ENCODE measurements at places on chromosomes 1 and 21. TPM values are rescaled to one million over a fixed set of nuclear protein-coding genes. Genes with fewer than 3 reads are reported as not detected.

DNA sequence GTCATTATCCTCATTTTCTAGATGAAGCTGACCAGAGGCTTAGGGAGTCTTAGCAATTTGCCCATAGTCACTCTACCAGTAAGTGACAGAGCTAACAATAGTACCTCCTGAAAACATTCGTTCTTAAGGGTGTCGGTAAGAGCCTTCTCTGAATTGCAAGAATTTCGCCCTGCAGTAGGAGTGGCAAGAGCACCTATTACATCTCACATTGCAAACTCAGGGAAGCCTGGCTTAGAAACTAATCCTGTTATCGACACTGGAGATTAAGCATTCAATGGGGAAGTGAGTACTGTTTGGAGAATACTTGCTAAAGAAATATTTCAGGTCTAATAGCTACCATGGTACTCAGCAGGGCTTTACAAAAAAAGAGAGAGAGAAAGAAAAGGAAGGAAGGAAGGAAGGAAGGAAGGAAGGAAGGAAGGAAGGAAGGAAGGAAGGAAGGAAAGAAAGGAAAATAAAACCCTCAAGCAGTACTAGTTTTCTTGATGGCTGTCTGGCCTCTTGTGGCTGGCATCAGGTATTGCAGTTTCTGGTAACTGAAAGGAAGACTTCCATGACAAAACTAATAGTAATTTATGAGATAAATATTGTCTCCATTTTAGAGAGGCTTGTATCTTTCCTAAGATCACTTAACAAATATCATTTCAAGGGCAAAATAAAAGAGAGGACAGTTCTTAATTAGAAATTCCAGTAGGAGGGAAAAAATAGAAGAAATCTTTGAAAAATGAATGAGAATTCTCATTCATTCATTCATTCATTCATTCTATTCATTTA lies 10.4 kb downstream of the C1orf226 start:
- DNase-seq, result no peak

- DNase-seq, result no peak
Measured at GRCh38 chr1:212873518-212873917, 15.4 kb downstream of the FLVCR1 start.

DNA sequence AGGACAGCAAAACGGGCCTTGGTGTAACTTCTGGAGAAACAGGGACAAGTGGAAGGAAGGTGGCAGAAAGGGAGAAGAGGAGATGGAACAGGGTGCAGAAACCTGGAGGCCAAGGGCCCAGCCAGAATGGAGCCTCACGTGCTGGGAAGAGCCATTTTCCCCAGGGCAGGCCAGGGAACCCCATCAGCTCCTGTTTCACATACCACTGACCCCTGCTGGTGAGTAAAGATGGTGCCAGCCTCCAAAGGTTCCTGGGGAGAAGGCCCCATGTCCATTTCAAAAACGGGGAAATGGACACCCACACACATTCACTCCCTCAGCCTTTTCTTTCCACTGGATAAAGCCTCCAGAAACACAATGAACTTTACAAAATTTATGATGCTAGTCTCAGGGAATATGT lies 57.6 kb upstream of the JUN start:
- DNase-seq, result no peak

GRCh38 chr1:53342735-53343470 lies 15.0 kb upstream of the LRP8 start:
- no peak for DNase-seq

NMNAT2 gene
- 3.2 TPM for polyA plus RNA-seq
